ENCODE measurements at places on chromosomes 5 and 9. TPM values are rescaled to one million over a fixed set of nuclear protein-coding genes. Genes with fewer than 3 reads are reported as not detected.
A peak's percentile ranks its signal among the peaks of the same experiment; 100 is the strongest.

PGM5 gene
- not detected for total RNA-seq

DNA sequence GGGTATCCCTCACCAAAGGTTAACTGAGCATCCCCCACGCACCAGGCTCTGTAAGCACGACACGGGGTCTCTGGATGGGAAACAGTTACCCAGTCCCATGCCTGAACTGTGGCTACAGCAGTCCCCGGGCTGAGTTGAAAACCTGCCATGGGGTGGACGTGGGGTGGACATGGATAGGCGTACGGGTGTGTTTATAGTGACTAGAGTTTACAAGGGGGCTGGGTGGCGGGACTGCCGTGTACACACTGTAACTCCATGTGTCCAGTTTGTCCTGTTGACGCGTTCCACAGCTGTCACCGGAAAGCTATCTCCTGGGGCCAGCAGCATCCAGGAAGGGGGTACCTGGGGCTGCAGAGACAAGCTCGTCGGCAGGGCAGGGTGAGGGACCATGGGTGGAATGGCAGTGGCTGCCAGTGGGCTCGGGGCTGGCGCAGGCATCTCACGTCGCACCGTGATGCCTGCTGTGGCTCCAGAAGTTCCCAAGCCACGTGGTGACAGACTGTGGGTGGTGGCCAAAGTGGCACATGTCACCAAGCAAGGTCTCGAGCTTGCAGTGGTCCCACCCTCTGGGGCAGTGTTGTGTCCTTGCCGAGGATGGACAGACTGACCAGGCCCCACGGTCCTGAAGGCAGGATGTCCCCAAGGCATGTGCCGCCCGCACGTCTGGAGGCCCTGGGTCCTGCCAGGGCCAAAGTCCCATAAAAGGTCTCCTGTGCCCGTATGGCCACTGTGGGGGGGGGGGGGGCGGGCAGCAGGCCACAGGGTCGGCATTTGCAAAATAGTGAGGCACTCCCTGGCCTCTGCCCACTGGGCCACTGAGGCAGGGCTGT is 29.3 kb upstream of the RNF130 start:
- no peak overlapping the region for H3K4me3 ChIP-seq
- H3K4me1 ChIP-seq, result no peaks in the 10 kb centered on the region
- no peak overlapping the region for H3K27ac ChIP-seq
- no peaks in the 10 kb centered on the region for H3K36me3 ChIP-seq
- peaks cover 4% of the 10 kb centered on the region for H3K27me3 ChIP-seq
- DNase-seq, result no peak

LYRM7 gene
- total RNA-seq, result 8.3 TPM

GRCh38 chr5:172760959-172761358 is 10.0 kb downstream of the DUSP1 start:
- no peaks in the 10 kb centered on the region for H3K27me3 ChIP-seq
- H3K4me1 ChIP-seq, result peaks cover 23% of the 10 kb centered on the region
- no peak for DNase-seq
- H3K4me3 ChIP-seq, result no peak overlapping the region

DNA sequence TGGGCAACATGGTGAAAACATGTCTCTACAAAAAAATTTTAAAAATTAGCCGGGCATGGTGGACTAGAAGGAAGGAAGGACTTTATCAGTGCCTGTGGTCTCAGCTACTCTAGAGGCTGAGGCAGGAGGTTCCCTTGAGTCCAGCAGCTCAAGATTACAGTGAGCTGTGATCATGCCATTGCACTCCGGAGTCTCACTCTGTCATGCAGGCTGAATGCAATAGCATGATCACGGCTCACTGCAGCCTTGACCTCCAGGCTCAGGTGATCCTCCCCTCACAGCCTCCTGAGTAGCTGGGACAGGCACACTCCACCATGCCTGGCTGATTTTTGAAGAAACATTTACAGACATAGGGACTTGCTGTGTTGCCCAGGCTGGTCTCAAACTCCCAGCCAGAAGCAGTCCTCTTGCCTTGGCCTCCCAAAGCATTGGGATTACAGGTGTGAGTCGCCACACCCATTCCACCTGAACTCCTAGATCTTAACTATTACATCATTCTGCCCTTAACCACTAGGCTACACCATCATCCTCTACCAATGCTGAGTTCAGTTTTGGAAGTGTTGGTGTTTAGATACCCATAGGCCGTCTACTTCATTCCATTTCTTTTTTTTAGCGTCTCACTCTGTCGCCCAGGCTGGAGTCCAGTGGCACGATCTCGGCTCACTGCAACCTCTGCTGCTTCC is 2.0 kb upstream of the URM1 start:
- DNase-seq, result no peak
- H3K4me1 ChIP-seq, result peaks cover 31% of the 10 kb centered on the region

DNA sequence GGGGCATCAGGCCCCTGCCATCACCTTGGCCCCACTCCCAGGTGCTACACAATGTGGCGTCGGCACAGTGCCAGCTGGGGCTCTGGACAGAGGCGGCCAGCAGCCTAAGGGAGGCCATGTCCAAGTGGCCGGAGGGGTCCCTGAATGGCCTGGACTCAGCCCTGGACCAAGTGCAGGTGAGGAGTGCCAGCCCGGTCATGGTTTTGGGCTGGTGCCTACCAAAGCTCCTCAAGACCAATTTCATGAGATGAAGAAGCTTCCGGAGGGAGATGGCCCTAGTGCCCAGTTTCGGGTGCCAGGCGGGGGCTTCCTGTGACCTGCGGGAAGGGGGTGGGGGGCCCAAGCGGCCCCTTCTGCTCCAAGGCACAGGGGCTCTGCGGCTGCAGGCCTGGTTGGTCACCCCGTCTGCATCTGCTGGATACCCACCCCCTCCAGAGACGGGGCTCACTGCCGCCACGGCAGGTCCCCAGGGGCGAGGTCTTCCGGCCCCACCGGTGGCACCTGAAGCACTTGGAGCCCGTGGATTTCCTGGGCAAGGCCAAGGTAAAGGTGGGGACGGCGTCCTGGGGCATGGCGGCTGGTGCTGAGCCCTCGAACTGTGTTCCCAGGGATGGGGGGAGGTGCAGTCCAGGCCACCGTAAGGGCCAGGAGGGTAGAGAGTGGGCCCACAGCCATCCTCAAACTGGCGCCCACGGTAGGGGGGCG is 5.8 kb downstream of the NOXA1 start:
- no peaks in the 10 kb centered on the region for H3K36me3 ChIP-seq
- H3K27me3 ChIP-seq, result no peaks in the 10 kb centered on the region
- no peak overlapping the region for H3K27ac ChIP-seq

CYSRT1 gene
- total RNA-seq, result 0.33 TPM

- no peaks in the 10 kb centered on the region for H3K4me1 ChIP-seq
- H3K4me3 ChIP-seq, result no peak overlapping the region
- no peak for DNase-seq
- no peaks in the 10 kb centered on the region for H3K36me3 ChIP-seq
Observed at GRCh38 chr5:54425258-54425657, 30.2 kb upstream of the HSPB3 start.

DNA sequence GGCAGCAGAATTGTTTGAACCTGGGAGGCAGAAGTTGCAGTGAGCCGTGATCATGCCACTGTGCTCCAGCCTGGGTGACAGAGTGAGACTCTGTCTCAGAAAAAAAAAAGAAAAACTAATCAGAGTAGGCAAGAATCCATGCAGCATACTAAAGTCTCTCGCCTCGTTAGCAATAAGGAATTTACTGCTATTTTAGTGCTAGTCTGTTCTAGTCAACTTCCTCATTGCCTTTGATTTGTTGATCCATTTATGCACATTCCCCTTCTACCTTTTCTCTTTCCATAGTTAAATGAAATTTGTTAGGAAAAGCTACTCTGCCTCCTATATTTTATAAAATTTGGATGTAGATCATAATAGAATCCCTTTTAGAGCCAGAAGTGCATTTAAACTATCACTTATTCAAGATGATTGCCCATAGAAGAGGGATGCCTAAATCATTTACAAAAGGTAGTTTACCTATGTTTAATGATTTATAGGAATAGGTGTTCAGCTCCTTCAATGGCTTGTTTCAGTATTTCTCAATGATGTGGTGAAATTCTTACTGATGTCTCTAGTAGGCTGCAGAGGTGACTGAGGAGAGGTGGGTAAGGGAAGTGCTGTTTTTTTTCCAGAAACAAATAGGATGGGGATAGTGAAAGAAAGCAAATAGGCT is 1.9 kb downstream of the LRRC19 start:
- H3K36me3 ChIP-seq, result no peaks in the 10 kb centered on the region
- no peaks in the 10 kb centered on the region for H3K4me1 ChIP-seq
- H3K27me3 ChIP-seq, result no peaks in the 10 kb centered on the region
- H3K27ac ChIP-seq, result no peak overlapping the region
- no peak overlapping the region for H3K4me3 ChIP-seq
- no peak for DNase-seq

SLCO6A1 gene
- total RNA-seq, result not detected

GRCh38 chr5:97112230-97112629 is 30.2 kb downstream of the LIX1 start:
- H3K4me1 ChIP-seq, result no peaks in the 10 kb centered on the region
- H3K27ac ChIP-seq, result no peak overlapping the region
- no peaks in the 10 kb centered on the region for H3K27me3 ChIP-seq
- no peak for DNase-seq
- H3K36me3 ChIP-seq, result no peaks in the 10 kb centered on the region

- peak overlapping the region; percentile 84 for H3K4me3 ChIP-seq
- peaks cover 58% of the 10 kb centered on the region for H3K4me1 ChIP-seq
- no peak for DNase-seq
- H3K36me3 ChIP-seq, result no peaks in the 10 kb centered on the region
- H3K27ac ChIP-seq, result peak overlapping the region; percentile 23
Observed at GRCh38 chr9:128553728-128554127, 1.3 kb downstream of the SPTAN1 start.

- H3K27ac ChIP-seq, result no peak overlapping the region
- no peak overlapping the region for H3K4me3 ChIP-seq
- peaks cover 42% of the 10 kb centered on the region for H3K36me3 ChIP-seq
- no peaks in the 10 kb centered on the region for H3K4me1 ChIP-seq
Observed at GRCh38 chr9:92727716-92728700, 36.6 kb downstream of the BICD2 start.

DNA sequence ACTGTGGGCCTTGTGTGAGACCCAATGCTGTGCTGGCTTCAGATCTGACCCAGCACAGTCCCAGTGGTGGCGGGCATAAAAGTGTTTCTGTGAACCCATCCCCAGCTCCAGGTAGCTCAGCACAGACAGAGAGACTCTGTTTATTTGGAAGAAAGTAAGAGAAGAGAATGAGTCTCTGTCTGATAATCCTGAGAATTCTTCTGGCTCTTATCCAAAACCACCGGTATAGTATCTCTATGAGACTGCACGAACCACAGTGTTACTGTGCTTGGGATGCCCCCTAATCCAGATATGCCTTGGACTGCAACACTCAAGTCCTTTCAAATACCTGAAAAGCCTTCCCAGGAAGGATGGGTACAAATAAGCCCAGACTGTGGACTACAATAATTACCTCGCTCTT is 1660.8 kb upstream of the ACO1 start:
- H3K4me3 ChIP-seq, result no peak overlapping the region
- no peaks in the 10 kb centered on the region for H3K36me3 ChIP-seq
- no peaks in the 10 kb centered on the region for H3K4me1 ChIP-seq

PAM gene
- 15.1 TPM for total RNA-seq

- H3K4me3 ChIP-seq, result no peak overlapping the region
- H3K36me3 ChIP-seq, result no peaks in the 10 kb centered on the region
- H3K4me1 ChIP-seq, result no peaks in the 10 kb centered on the region
- no peak overlapping the region for H3K27ac ChIP-seq
- no peaks in the 10 kb centered on the region for H3K27me3 ChIP-seq
Observed at GRCh38 chr5:64384765-64385164, 121.0 kb upstream of the RGS7BP start.

DNA sequence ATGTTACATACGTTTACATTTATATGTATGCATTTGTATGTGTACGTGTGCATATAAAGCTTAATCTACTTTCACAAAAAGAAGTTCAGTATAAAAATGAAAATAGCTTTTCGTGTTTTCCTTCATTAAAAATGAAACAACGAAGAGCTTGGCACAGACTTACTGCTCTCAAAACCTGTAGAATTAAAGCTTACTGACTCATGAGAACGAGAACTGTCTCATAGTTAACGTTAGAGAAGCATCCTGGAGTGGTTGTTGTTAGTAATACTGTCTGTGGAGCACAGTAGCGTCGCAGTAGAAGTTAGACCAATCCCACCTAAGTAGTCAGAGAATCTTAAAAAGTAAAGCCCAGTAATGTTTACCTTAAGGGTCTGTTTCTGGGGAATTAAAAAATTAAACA is 1.3 kb downstream of the MAT2B start:
- H3K4me3 ChIP-seq, result peak overlapping the region; percentile 78
- H3K36me3 ChIP-seq, result peaks cover 1% of the 10 kb centered on the region
- no peak for DNase-seq
- peaks cover 31% of the 10 kb centered on the region for H3K4me1 ChIP-seq

OR1J2 gene
- not detected for total RNA-seq

FAM221B gene
- total RNA-seq, result not detected

PCDHGB1 gene
- total RNA-seq, result 0.05 TPM

- no peaks in the 10 kb centered on the region for H3K36me3 ChIP-seq
- no peaks in the 10 kb centered on the region for H3K4me1 ChIP-seq
- no peak overlapping the region for H3K4me3 ChIP-seq
- H3K27ac ChIP-seq, result no peak overlapping the region
- no peaks in the 10 kb centered on the region for H3K27me3 ChIP-seq
Observed at GRCh38 chr5:144028636-144029035, 141.8 kb downstream of the YIPF5 start.

MEIKIN gene
- not detected for total RNA-seq

GRCh38 chr9:116447934-116448333 is 239.2 kb upstream of the TRIM32 start:
- no peak for DNase-seq
- no peak overlapping the region for H3K4me3 ChIP-seq
- no peak overlapping the region for H3K27ac ChIP-seq
- H3K36me3 ChIP-seq, result no peaks in the 10 kb centered on the region
- H3K27me3 ChIP-seq, result no peaks in the 10 kb centered on the region

GRCh38 chr5:109594217-109594616 is 95.5 kb upstream of the MAN2A1 start:
- H3K27me3 ChIP-seq, result no peaks in the 10 kb centered on the region
- no peaks in the 10 kb centered on the region for H3K4me1 ChIP-seq
- H3K36me3 ChIP-seq, result no peaks in the 10 kb centered on the region
- DNase-seq, result no peak
- H3K27ac ChIP-seq, result no peak overlapping the region

- H3K4me3 ChIP-seq, result no peak overlapping the region
- H3K4me1 ChIP-seq, result peaks cover 37% of the 10 kb centered on the region
- DNase-seq, result no peak
- no peaks in the 10 kb centered on the region for H3K27me3 ChIP-seq
- peaks cover 4% of the 10 kb centered on the region for H3K36me3 ChIP-seq
- no peak overlapping the region for H3K27ac ChIP-seq
Observed at GRCh38 chr9:125176636-125177035, 13.0 kb downstream of the PPP6C start.

All from CD4-positive, alpha-beta T cell (primary cell).